Skin of body (tissue), 3 donors: ENCODE measurements at places on chromosomes 3 and 15. TPM values are rescaled to one million over a fixed set of nuclear protein-coding genes. Genes with fewer than 3 reads are reported as not detected.

GRCh38 chr3:178146406-178146831 is 389.8 kb upstream of the KCNMB2 start:
- DNase-seq = no peak

GRCh38 chr15:83605111-83605945 is 48.6 kb upstream of the ADAMTSL3 start:
- DNase-seq = peak; percentile 52

DNA sequence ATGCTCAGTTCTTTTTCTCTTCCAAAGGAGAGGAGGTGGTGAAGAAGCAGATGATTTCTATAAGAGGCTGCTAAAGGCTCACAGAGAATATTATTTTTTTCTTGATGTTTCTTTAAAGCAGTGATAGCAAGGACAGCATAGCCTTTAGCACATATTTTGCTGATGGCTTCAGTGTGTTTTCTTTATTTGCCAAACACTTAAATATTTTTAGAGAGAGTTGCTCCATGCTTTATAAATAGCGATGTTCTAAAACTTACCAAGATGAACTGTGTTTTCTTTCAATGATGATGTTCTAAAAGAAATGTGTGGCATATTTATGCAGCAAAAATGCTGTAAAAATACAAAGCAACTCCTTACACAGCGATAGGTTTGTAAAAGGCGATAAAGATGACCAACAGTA is 11.8 kb upstream of the KCNAB1 start:
- DNase-seq = peak; percentile 3

Gene GABRB3
- total RNA-seq = 1.8 TPM

GRCh38 chr15:91854639-91854990 is 1.1 kb downstream of the SLCO3A1 start:
- DNase-seq = no peak

DNA sequence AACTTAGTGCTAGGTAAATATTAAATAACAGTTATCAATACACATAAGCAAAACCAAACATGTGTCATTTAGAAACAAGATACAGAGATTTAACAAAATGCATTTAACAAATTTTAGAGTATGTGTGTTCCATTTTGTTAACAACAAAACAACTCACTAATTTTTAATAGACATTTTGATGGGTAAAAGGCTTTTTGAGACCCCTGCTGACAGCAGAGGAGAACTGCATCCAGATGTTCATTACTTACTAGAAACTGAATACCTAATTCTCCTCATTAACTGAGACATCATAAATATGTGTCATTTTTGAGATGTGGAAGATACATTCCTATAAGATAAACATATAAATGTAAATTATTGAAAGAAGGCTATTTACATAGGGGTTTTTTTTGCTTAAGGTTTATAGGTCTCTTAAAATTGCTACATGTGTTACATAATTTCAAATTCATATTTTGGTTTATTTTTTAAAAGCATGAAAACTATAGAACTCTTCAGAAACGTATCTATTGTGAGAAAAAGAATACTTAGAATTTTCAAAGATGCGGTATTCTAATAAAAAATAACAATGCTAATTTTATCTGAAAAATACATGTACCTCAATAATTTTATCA is 1009.8 kb downstream of the TUSC7 start:
- no peak for DNase-seq

DNA sequence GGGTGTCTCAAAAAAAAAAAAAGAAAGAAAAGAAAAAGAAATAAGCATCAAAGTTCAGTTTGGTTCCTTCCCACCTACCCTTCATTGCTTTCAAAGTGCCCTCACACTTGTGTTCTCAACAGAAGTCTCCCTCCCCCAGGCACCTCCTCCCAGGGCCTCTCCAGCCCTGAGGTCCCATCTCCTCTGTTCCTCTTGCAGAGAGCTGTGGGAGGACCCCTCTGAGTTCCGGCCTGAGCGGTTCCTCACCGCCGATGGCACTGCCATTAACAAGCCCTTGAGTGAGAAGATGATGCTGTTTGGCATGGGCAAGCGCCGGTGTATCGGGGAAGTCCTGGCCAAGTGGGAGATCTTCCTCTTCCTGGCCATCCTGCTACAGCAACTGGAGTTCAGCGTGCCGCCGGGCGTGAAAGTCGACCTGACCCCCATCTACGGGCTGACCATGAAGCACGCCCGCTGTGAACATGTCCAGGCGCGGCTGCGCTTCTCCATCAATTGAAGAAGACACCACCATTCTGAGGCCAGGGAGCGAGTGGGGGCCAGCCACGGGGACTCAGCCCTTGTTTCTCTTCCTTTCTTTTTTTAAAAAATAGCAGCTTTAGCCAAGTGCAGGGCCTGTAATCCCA is 6.1 kb downstream of the CYP1A2 start:
- no peak for DNase-seq

DNA sequence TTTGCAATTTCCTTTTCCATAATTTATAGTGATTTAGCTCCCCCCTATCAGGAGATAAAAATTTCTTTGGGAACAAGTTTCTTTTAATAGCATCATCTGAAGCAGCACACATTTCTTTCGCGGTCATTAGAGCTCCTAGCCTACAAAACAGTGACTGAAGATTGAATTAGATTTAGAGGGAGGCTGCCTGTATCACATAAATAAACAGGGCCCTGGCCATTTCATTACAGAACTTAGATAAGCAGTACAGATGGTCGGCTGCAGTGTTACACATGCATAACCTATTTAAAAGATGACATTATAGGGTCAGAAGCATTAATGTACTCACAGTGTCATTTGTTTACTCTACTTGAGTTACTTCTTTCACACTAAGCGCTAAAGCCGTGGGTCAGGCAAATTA is 81.4 kb upstream of the SLC25A26 start:
- no peak for DNase-seq

Gene ZNF660
- 4.1 TPM for total RNA-seq

GRCh38 chr3:197181741-197182140 is 116.7 kb downstream of the DLG1 start:
- peak; percentile 65 for DNase-seq

DNA sequence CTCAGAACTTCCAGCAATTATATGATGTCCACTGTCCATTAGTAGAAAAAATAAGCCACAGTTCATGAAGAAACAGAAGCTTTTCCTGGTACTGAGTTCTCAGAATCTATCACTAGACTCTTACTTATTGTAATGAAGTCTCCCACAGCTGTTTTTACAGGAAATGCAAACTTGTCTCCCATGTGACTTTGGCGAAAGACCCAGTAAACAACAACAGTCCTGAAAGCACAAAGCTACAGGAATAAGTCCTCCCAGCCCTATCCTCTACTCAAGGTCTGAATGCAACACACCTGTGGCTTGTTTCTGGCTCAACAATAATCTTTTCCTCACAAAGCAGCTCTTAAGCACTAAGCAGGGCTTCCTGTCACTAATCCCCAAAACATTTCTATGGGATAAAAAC is 55.9 kb downstream of the EOMES start:
- peak; percentile 32 for DNase-seq

GRCh38 chr15:100222349-100222715 is 119.4 kb downstream of the ADAMTS17 start:
- DNase-seq = no peak

DNA sequence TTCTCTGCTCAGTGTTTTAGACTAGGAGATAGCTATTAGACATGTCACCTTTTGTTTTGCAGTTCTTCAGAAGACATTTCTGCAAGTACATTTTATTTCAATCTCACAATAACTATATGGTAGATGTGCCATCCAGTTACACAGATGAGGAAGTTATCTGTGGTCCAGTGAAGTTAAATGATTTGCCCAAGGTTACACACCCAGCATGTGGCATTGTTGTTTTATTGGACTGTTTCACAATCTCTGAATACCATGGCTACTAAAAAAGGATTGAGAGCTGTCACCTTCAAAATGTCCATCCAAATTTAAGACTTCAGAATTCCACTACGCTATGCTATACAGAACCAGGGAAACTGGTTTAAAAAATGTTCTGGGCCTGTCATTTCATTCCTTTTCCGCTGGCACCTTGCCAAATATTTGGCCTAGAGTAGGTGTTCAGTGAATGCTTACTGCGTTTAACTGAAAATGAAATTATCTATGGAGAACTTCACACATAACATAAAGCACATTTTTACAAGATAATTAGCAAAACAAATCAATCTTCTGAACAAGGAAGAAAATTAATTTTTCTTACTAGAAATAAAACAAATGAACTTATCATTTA is 20.2 kb downstream of the TM6SF1 start:
- no peak for DNase-seq
